Fibroblast of pulmonary artery (primary cell): ENCODE measurements at places on chromosomes 12 and 14.

DNA sequence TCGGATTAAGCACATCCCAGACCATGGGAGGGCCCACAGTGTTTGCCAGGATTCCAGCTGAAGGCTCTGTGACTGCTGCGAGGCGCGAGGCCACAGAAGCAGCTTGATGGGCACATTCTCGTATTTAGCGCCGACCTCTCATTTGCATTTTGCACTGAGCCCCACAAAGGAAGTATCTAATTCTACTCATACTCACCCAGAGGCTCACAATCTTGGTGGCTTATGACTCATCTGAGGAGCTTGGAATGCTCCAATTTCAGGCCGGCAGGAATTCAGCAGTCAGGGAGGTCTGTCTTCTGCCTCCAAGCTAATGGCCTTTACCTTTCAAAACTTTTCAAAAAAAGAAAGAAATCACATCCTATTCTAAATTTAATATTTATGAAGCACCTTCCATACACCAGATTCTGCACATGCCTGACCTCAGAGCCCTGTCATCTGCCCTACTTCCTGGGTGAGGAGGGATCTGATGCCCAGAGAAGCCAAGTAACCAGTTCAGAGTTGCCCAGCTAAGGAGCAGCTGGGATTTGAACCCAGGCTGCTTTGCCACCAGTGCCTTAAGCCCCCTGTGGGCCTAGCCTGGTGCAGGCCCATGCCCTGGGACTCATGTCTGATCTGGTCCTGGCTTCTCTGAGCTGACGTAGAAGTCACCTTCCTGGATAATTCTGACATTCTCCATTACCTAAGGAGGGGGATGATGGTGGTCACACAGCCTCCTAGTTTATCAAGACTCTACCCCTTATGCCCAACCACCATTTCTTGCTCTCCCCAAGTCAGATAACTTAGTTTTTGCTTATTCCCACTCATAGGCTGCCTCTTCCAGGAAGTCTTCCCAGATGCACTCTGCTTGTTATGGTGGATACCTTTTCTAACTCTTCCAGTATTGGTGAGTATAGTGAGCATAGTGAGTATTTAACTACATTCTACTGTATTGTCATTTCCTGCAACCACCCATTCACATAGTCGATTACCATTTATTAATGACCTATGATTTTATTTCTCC, 198.9 kb downstream of the RBM19 start:
- DNase-seq = peak; percentile 73

DNA sequence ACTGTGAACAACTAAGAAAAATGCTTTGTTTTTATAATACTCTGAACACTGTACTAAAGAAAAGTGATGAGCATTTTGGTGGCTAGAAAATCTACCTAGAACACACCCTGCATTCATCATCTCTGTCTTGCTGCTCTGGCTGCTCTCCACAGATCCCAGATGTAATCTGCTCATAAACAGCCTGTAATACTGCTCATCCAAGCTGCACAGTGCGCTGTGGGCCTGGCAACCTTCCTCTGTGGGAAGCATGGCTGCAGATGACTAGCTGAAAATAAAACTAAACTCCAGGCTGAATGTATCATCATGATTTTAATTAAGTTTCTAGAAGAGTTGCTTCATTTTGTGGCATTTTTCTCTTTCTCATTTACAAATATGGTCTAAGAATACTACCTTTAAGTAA, 200.7 kb downstream of the SLC2A13 start:
- DNase-seq = peak; percentile 16

DNA sequence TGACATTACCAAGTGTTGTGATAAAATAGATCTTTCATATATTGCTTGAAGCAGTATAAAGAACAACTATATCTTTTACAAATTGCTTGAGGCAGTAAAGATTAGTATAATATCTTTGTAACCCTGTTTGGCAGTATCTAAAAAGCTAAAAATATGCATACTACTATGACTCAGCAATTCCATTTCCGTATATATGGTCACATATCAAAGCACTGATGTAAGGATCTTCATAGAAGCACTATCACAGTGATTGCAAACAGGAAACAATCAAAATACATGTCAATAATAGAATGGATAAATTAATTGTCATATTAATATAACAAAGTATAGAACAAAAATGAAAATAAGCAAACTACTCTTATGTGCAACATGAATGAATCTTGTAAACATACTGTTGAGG, 158.4 kb upstream of the IGF1 start:
- DNase-seq = peak; percentile 33

DNA sequence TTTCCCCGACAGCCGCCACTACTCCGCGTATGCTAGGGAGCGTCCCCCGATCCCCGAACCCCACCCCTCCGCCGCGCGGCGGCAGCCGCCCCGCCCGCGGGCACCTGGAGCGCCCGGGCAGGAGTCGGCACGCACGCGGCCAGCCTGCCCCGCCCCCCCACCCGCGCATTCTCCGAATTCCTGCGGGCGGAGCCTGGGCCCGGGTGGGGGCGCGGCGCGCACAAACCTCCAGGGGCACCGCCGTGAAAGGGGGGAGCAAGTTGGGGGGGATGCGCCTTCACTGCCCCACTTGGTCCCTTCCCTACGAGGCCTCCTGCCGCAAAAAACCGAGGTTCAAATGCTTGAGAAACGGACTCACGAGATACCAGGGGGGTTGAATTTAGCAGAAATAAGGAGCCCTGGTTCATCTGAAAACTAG, 1.7 kb downstream of the AJUBA start:
- peak; percentile 27 for DNase-seq

GRCh38 chr14:63644741-63645140, 3.1 kb upstream of the WDR89 start:
- DNase-seq = no peak
